ENCODE measurements at places on chromosomes 12 and 14.
A peak's percentile ranks its signal among the peaks of the same experiment; 100 is the strongest.

GRCh38 chr14:59455411-59455810 is 9.8 kb downstream of the GPR135 start:
- no peak for DNase-seq

GRCh38 chr12:29104516-29104915 is 44.6 kb upstream of the FAR2 start:
- no peak for DNase-seq

- DNase-seq, result no peak
Observed at GRCh38 chr14:38078393-38078792, 129.3 kb upstream of the SSTR1 start.

GRCh38 chr12:23340351-23340750 is 609.1 kb downstream of the SOX5 start:
- DNase-seq, result no peak

GRCh38 chr14:76376878-76377734 is 1.2 kb downstream of the ESRRB start:
- DNase-seq, result no peak

DNA sequence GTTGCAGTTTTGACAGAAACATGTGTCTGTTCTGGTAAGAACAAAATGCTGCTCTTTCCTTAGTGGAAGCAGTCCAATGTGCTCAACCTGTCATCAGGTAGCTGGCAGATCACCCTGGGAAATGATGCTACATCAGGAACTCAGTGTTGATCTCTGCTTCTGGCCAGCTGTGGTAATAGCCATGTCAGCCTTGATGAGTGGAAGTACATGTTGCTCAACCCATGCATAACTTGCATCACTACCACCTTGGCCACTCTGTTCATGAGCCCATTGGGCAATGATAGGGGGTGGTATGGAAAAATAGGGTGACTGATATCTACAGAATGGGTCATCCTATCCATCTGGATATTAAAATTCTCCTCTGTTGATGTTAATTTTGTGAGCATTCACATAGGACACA is 411.0 kb downstream of the C12orf50 start:
- no peak for DNase-seq

DNA sequence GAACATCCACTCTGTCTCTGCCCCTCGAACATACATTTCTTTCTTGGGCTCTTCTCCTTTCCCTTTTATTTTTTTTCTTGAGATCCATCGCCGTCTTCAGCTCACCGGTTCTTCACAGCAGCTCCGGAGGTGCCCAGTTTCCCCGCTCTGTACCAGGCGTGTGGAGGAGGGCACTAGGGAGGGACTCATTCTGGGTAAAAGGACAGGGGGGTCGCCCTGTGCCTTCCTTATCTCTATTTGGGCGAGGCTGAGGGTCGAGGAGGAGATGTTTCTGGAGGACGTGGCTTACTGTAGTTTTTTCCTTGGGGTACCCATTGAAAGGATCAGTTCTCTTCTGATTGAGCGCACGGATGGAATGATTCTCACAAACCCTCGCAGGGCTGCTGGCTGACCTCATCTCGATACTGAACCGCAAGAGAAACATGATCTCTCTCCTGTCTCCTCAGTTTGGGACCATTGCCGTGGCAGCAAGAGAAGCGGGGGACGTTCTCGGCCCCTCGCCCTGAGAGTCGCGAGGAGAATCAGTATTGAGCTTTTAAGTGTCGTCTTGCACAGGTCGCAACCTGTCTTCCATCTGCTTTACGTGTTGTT is 386 bp downstream of the LIN52 start:
- peak; percentile 23 for DNase-seq

GRCh38 chr12:76236640-76237039 is 111.6 kb downstream of the BBS10 start:
- no peak for DNase-seq

DNA sequence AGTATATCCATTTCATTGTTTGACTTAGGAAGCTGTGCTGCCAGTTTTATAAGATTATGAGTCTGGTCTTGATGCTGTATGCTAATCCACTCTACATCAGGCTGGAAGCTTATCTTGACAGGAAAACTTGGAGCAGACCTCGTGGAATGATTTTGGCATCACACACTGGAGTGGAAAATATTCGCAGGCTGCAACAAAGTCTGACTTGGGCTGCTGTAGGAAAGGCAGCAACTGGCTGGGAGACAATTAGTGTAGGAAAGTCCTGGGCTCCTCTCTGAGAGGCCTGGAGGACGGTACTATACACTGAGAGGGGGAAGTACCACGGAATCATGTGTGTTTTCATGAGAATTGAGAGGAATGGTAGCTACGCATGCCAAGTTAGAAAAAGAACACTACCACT is 383.7 kb downstream of the ETNK1 start:
- no peak for DNase-seq

GRCh38 chr14:81113176-81113575 is 107.6 kb downstream of the GTF2A1 start:
- DNase-seq, result no peak

GRCh38 chr14:94461526-94462218 is 9.1 kb upstream of the SERPINA11 start:
- DNase-seq, result no peak

- no peak for DNase-seq
Observed at GRCh38 chr12:57898308-57898970, 42.9 kb upstream of the ATP23 start.

- no peak for DNase-seq
Observed at GRCh38 chr14:30417121-30417520, 141.8 kb upstream of the G2E3 start.

DNA sequence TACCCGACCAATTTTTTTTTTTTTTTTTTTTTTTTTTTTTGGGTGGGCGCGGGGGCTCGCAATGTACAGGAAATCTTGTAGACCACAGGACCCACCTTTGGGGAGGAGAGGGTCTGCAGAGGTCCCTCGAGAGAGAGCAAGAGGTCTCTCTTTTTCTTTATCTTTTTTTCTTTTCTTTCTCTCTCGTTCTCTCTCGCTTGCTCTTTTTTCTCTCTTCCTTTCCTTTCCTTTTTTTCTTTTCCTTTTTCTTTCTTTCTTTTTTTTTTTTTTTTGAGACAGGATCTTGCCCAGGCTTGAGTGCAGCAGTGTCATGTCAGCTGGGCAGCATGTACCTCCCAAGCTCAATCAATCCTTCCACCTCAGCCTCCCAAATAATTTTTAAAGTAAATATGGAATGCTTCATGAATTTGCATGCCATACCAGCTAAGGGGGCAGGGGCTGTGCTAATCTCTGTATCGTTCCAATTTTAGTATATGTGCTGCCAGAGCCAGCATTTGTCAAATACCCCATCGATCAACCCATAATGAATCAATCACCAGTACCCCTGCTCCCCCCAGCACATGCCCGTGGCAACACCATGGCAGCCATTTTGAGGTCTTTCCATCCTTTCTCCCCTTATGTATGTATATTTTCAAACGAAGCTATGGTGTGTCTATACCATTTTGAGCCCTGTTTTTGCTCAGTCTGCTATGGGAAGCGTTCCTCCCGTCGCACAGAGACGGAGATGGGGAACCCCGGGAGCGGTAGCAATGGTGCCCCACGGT is 9.3 kb downstream of the PAPLN start:
- DNase-seq, result no peak

- no peak for DNase-seq
Observed at GRCh38 chr12:85367936-85368335, 87.9 kb downstream of the ALX1 start.

GRCh38 chr12:64054079-64054520 is 168.0 kb downstream of the KICS2 start:
- DNase-seq, result no peak

- no peak for DNase-seq
Observed at GRCh38 chr12:63206494-63206893, 55.5 kb upstream of the AVPR1A start.

DNA sequence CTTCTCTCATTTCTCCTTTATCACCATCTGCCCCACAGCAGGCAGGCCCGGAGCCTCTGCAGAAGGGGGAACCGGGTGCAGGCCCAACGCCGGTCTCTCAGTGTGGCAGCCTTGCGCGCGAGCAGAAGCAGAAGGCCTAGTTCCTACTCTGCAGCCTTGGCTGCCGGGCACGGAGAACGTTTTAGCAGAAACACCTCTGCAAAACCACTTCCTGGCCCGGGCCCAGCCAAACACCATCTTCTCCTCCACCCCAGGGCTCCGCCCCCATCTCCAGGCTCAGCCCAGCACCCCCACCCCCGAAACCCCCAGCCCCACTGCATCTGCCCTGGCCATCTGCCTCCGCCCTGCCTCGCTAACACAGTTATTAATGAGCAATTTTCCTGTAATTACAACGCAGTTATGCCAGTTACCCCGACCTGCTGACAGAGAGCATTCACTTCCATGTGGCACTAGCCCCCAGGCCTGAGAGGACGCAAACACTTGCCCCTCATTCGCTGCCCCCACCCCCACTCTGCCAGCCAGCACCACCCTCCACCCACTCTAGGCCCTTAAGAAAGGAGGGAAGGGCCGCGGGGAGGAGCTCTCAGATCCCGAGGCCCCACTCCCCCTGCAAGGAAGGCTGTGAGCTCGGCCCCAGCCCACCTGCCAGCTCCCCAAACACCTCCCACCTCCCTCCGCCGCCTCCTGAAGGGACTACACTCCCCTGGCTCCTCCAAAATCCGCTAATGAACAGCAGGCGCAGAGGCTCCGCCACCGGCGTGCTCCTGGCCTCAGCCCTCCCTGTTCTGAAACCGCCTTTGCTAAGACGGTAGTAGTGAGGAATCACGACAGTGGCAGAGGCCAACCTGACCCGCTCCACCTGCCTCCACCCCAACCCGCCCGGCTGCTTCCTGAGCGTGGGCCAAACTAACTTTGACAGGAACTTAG is 44.7 kb upstream of the FBRSL1 start:
- peak; percentile 43 for DNase-seq

GRCh38 chr12:89838833-89839232 is 130.2 kb upstream of the ATP2B1 start:
- no peak for DNase-seq

GRCh38 chr14:88321692-88322503 is 1.2 kb downstream of the KCNK10 start:
- no peak for DNase-seq

DNA sequence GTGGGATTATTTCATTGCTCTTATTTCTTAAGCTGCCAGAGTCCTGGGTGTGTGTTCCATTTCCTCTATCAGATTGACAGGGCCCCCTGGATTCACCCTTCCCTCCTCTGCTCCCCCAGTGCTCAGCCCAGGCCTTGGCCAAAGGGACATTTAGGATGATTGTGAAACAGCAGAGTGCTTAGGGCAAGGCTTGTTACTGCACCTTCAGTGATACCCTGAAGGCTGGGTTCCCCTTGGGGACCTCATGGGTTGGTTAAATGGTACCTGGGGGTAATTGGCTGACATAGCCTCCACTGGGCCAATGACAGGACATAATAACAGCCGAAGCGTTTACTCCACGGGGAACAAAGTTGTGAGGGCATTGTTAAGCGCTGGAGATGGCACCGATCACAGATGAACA is 1.3 kb upstream of the KRT72 start:
- DNase-seq, result no peak

- DNase-seq, result no peak
Observed at GRCh38 chr12:115857923-115858322, 419.6 kb downstream of the MED13L start.

GRCh38 chr14:77615361-77616132 is 890 bp downstream of the SPTLC2 start:
- DNase-seq, result no peak

DNA sequence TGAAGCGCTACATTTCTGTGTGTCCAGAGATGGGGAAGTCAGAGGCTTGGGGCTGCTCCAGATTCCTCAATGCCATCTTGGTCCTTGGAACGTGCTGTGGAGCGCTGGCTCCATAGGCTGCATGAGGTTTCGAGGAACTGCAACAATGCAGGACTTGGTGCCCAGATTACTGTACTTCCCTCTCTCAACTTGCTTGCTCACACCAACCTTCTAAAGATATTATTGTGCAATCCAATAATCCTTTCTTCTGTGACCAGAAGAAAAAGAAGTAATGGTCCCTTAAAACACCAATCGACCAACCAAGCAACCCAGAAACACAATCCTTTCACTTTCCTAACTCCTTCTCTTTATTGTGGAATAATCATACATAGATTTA is 3.7 kb downstream of the PRICKLE1 start:
- DNase-seq, result no peak

DNA sequence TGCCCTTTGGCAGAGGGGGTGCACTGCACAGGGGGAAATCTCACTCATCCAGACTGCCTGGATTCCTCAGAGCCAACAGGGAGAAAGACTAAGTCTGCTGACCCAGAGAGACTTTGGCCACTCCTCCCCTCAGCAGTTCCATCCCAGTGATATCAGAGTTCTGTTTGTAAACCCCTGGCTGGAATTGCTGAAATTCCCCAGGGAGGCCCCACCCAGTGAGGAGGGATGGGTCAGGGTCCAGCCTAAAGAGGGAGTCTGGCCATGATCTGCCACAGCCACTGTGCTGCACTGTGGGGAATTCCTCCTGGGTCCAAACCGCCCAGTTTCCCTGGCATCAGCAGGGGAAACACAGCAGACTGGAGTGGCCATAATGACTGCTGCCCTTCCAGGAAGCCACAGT is 54.9 kb upstream of the USP15 start:
- DNase-seq, result no peak

DNA sequence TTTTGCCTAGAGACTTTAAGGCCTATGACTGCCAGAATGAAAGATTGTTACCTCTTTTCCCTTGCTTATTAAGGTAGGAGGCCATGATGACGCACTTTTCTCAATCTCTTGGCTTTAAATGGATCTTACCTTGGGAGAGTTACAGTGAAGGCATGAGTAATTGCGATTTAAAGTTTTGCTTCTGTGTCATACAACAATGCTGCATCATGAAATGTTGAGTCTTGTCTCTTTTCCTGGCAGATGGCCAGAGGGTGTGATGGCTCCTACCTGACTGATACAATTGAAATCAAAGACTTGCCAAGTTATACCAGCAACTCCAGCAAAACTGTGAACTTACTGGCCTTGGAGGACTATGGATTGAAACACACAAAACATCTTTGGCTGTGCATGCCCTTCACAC is 17.2 kb upstream of the LRRK2 start:
- DNase-seq, result no peak

- no peak for DNase-seq
Observed at GRCh38 chr12:102509123-102509626, 28.8 kb upstream of the IGF1 start.
